ENCODE measurements at places on chromosomes 4 and X.
A peak's percentile ranks its signal among the peaks of the same experiment; 100 is the strongest.

GRCh38 chr4:79663141-79663540 lies 255.1 kb upstream of the GK2 start:
- no peaks in the 10 kb centered on the region for H3K4me1 ChIP-seq
- H3K27me3 ChIP-seq: no peaks in the 10 kb centered on the region
- no peak for DNase-seq
- no peak overlapping the region for H3K27ac ChIP-seq
- no peak overlapping the region for H3K4me3 ChIP-seq

DNA sequence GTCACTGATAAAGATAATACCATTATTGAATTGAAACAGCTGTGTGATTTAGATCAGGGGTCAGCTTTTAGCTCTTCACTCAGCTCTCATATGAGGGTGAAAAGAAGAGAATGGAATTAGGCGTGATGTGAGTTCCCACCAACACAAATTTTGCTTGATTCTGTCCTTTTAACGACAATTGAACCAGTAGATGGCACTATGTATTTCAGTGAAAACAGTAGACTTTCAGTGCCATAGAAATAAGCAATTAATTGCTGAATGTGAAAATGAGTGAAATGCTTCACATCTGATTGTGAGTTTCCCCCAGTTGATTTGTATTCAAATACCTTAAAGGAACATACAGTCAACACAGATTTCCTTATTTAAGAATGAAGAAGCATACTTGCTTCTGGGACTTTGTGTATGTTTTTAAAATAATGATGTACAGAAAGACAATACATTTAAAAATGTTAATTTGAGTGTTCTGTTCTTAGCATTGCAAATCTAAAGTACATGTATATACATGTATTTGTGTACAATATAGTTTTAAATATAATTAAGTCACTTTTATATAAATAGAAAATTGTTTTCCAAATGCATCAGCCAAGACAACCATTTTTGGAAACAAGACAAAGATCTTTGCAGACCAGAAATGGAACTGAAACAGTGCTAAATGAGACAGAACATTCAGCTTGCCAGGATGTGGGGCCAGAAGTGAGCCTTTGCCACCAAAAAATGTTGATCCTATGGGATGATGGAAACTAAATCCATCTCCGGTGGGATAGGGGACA lies 178.8 kb downstream of the SNCA start:
- H3K4me3 ChIP-seq: no peak overlapping the region
- peak; percentile 74 for DNase-seq
- H3K4me1 ChIP-seq: no peaks in the 10 kb centered on the region
- H3K27ac ChIP-seq: no peak overlapping the region
- H3K36me3 ChIP-seq: no peaks in the 10 kb centered on the region
- no peaks in the 10 kb centered on the region for H3K27me3 ChIP-seq

DNA sequence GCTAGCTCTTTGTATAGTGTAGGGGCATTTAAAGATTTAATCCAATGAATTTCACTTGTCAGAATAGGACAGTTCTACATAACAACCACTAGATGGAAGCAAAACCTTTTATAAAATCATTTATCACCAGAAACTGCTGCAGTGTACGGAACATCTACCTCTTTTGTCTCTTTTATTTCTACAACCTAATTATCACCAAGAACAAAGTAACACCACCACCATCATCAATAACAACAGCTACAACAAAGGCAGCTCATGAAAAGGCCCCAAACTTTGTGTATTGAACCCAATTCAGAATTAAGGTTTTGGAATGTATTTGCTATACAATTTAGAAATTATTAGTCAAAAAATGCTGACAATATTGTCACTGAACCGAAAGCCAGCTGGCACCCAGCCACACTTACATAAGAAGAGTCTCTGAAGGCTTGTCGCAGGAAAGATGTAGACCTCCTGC lies 260.9 kb upstream of the RPS6KA3 start:
- H3K36me3 ChIP-seq: no peaks in the 10 kb centered on the region
- no peak for DNase-seq
- H3K4me3 ChIP-seq: no peak overlapping the region
- H3K4me1 ChIP-seq: no peaks in the 10 kb centered on the region
- H3K27me3 ChIP-seq: no peaks in the 10 kb centered on the region

DNA sequence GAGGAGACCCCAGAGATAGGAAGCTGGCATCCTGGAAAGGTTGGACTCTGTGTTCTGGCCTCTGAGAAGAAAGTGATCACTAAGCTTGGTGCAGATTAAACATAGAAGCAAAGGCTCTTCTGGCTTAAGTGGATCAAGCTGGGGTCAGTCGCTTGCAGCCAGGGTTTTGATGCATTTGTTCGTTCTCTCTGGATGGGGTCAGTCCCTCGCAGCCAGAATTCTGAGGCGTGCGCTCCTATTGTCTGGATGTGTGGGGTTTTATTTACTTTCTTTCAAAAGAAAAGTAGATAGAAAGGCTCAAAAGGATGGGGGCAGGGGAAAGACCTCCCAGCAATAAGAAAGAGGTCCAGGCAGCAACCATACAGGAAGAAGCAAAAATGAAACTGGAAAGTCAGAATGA lies 152.6 kb downstream of the DHRSX start:
- H3K4me3 ChIP-seq: no peak overlapping the region
- no peaks in the 10 kb centered on the region for H3K36me3 ChIP-seq
- no peak overlapping the region for H3K27ac ChIP-seq
- peaks cover 14% of the 10 kb centered on the region for H3K4me1 ChIP-seq
- H3K27me3 ChIP-seq: no peaks in the 10 kb centered on the region

- no peak for DNase-seq
- no peak overlapping the region for H3K4me3 ChIP-seq
- no peaks in the 10 kb centered on the region for H3K4me1 ChIP-seq
- H3K27me3 ChIP-seq: no peaks in the 10 kb centered on the region
- H3K36me3 ChIP-seq: no peaks in the 10 kb centered on the region
Observed at GRCh38 chr4:101807351-101807750, 16.8 kb downstream of the BANK1 start.

DNA sequence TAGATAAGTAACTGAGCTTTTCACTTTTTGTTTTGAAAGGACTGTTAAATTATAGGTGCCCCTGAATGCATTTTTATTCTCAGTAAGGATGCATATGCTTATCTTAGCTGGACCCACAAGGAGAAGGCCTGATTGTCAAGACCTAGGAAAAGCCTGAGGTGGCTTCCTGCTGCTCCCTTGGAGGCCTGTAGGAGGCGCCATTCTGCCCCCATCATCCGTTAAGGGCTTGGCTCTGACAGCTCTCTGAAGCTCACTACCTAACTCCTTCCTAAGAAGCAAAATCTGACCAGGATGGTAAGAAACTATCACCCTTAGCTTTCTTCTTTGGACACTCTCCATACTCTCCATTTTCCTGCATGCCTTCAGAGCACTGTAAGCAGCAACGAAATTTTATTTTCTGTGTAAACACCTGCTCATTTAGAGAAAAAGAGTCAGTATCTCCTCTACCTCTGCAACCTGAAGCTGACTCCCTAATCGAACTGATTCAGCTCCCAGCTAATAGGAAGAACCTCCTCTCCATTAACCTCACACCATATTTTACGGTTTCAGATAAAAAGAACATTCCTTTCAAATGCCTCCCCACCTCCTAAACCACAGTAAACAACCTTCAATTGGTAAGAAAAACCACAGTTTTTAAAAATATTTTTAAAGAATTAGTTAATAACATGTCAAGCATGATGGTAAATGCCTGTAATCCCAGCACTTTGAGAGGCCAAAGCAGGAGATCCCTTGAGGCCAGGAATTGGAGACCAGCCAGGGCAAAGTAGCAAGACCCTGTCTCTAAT lies 73.4 kb upstream of the EDNRA start:
- H3K36me3 ChIP-seq: no peaks in the 10 kb centered on the region
- H3K27ac ChIP-seq: no peak overlapping the region
- no peak overlapping the region for H3K4me3 ChIP-seq
- H3K27me3 ChIP-seq: no peaks in the 10 kb centered on the region
- H3K4me1 ChIP-seq: no peaks in the 10 kb centered on the region

- H3K27me3 ChIP-seq: no peaks in the 10 kb centered on the region
- H3K4me3 ChIP-seq: no peak overlapping the region
- no peak overlapping the region for H3K27ac ChIP-seq
- no peak for DNase-seq
Observed at GRCh38 chr4:14652522-14652921, 349.8 kb upstream of the CPEB2 start.

DNA sequence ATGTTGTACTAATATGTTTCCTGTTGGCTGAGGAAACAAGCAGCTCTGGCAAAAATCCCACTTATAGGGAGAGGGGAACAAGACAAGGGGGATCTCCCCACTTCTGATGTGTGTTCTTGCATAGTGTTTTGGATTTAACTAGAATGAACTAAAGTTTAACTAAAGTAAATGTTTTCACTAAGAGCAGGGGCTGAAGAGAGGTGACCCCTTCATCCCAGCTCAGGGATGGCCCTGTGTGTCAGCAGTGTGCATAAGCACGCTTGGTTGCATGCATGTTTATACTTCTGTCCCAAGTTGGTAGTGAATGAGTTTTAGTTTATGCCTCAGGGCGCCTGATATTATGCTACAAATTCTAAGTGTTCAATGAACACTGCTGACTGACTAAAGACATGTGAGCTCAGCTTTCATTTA lies 169.4 kb downstream of the MGST2 start:
- H3K4me1 ChIP-seq: no peaks in the 10 kb centered on the region
- H3K27me3 ChIP-seq: no peaks in the 10 kb centered on the region
- no peak overlapping the region for H3K4me3 ChIP-seq
- no peak overlapping the region for H3K27ac ChIP-seq

DNA sequence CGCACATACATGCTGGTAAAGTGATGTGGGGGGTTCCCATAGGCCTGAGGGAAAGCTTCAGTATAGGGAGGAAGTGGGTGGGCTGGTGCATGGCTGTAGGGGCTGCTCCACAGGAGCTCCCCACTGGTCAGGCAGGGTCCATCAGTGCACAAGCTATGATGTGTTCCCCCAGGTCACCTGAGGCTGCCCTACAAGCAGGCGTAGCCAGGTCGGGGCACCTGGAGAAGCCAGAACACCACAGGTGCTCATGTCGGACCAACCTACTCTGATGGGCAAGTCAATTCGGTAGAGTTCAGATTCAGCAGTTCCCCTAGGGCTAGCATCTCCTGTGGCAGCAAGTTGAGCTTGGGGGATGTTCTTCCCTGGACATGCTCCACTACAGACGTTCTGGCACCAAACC lies 103.3 kb upstream of the EPHA5 start:
- no peak overlapping the region for H3K27ac ChIP-seq
- H3K4me1 ChIP-seq: no peaks in the 10 kb centered on the region
- no peaks in the 10 kb centered on the region for H3K27me3 ChIP-seq
- H3K36me3 ChIP-seq: no peaks in the 10 kb centered on the region

GRCh38 chrX:22194660-22194945 lies 78.1 kb upstream of the CBLL2 start:
- H3K27ac ChIP-seq: no peak overlapping the region
- DNase-seq: no peak
- H3K4me3 ChIP-seq: no peak overlapping the region
- no peaks in the 10 kb centered on the region for H3K27me3 ChIP-seq

GRCh38 chrX:13859724-13860123 lies 42.8 kb upstream of the GPM6B start:
- H3K27ac ChIP-seq: no peak overlapping the region
- no peaks in the 10 kb centered on the region for H3K36me3 ChIP-seq
- no peaks in the 10 kb centered on the region for H3K27me3 ChIP-seq
- H3K4me3 ChIP-seq: no peak overlapping the region
- DNase-seq: no peak

DNA sequence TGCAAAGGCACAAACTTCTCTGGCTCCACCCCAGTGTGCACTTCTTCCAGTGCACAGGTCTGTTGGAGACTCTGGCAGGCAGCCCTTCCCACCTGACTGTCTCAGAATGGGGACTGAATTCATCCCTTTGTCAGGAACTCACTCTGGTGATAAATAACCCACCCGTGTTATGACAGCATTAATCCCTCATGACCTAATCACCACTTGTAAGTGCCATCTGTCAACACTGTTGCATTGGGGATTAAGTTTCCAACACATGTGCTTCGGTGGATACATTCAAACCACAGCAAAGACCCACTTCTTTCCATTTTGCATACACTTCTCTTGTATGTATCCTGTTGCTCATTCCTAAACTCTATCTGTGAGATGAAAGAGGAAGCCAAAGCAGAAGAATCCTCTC lies 1002.9 kb upstream of the IGFBP7 start:
- DNase-seq: no peak
- no peak overlapping the region for H3K27ac ChIP-seq
- no peaks in the 10 kb centered on the region for H3K4me1 ChIP-seq
- H3K36me3 ChIP-seq: no peaks in the 10 kb centered on the region
- no peaks in the 10 kb centered on the region for H3K27me3 ChIP-seq

- H3K36me3 ChIP-seq: no peaks in the 10 kb centered on the region
- H3K4me1 ChIP-seq: no peaks in the 10 kb centered on the region
- H3K27ac ChIP-seq: no peak overlapping the region
- H3K4me3 ChIP-seq: no peak overlapping the region
- H3K27me3 ChIP-seq: no peaks in the 10 kb centered on the region
- no peak for DNase-seq
Observed at GRCh38 chr4:159153669-159154068, 50.8 kb downstream of the RAPGEF2 start.

DNA sequence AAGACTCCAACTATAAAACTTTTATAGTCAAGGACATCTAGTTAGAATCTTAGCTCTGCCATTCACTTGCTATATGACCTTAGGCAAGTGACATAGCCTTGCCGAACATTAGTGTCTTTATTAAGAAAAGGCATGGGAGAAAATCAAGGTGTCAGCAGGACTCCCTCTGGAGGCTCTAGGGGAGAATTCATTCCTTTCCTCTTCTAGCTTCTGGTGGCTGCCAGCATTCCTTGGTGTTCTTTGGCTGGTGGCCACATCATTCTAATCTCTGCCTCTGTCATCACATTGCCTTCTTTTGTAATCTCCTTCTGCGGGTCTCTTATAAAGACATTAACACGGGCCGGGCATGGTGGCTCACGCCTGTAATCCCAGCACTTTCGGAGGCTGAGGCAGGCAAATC lies 99.8 kb downstream of the PPP1R2C start:
- H3K4me1 ChIP-seq: no peaks in the 10 kb centered on the region
- H3K36me3 ChIP-seq: no peaks in the 10 kb centered on the region
- DNase-seq: no peak
- H3K27me3 ChIP-seq: no peaks in the 10 kb centered on the region
- no peak overlapping the region for H3K4me3 ChIP-seq

GRCh38 chrX:150683536-150684146 lies 9.6 kb upstream of the MTMR1 start:
- H3K4me1 ChIP-seq: peaks cover 4% of the 10 kb centered on the region
- no peaks in the 10 kb centered on the region for H3K36me3 ChIP-seq
- no peak for DNase-seq

DNA sequence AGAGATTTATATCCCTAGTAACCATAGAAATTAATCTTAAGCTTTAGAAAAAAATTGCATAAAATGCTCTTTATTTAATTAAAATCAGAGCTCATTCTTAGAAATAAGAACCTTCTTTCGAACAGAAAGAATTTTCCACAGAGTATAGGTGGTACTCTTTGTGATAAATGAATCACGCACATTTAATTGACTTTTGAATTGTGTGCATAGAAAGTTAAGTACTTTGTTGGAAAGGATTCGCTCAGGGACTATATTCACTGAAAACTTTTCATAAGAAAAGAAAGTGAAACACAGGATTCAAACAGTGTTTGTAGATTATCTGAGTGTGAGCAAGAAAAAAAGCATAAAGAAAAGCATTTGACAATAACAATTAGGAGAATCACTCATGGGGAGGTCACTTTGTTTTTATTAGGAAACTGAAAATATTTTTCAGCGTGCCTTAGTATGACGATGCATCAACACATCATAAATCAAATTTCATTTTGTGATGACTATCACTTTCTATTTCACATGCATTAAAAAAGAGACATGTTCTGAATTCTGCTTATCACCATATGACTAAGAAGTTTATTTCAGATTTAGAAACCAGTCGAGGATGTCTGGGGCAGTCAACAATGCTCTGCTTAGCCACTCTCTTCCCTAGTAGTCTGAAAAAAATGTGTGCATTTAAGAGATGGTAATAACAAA lies 49.5 kb downstream of the STX18 start:
- no peaks in the 10 kb centered on the region for H3K36me3 ChIP-seq
- H3K27ac ChIP-seq: no peak overlapping the region
- H3K27me3 ChIP-seq: no peaks in the 10 kb centered on the region

Data from fibroblast of lung (primary cell).